ENCODE measurements at places on chromosomes 6 and 20. TPM values are rescaled to one million over a fixed set of nuclear protein-coding genes. Genes with fewer than 3 reads are reported as not detected.

Gene SDC4
- 57.5 TPM for total RNA-seq

Gene MYH7B
- 134 TPM for total RNA-seq

Gene KCNK5
- total RNA-seq, result 1.9 TPM

Gene UBE3D
- 4.1 TPM for total RNA-seq

Gene NMBR
- total RNA-seq, result not detected

Gene NNAT
- 1.1 TPM for total RNA-seq

Gene TNXB
- 182 TPM for total RNA-seq

Gene TBX18
- total RNA-seq, result 9.1 TPM

Gene UNC93A
- total RNA-seq, result not detected

Gene FUCA2
- 32.2 TPM for total RNA-seq

DNA sequence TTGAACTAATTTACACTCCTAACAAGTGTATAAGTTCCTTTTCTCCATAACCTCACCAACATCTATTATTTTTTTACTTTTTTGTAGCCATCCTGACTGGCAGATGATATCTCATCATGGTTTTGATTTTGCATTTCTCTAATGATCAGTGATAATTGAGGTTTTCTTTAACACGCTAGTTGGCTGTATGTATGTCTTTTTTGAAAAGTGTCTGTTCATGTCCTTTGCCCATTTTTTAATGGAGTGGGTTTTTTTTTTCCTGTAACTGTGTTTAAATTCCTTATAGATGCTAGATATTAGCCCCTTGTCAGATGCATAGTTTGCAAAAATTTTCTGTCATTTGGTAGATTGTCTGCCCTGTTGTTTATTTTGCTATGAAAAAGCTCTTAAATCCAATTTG, 39.6 kb upstream of the TRIM39 start:
- no peak for DNase-seq

DNA sequence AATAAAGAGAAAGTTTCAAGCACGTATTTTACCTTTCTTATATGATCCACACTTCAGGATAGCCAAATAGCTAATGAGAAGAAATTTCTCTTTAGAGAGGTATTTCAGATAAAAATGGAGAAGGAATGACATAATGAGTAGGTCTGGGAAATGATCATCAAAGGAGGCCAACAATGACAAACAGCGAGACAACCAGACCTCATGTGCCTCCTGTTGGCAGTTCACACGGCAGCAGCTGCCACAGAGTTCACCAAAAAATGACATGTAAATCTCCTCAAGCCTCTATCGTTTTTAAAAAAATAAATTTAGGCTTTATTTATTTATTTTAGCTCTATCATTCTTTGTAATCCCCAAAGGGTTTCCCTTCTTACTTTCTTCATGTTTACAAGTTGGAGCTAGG, 47.7 kb downstream of the SLC2A12 start:
- DNase-seq, result no peak

DNA sequence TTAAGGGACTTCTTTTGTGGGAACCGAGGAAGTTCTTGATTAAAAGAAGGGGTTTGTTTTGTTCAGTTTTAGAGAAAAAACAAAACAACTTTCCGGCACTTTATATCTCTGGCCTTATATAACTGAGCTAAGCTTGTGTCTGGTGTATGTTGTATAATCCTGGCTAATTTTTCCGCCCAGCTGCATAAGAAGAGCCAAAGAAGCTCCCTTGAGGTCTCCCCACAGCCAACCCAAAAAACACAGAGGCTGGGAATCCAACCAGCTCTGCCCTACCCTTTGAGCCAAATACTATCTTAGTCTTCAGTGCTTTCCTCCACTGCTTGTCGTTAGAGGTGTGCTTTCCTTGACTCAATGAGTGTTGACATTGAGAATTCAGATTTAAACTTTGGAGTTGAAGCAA, 45.5 kb upstream of the RNF146 start:
- DNase-seq, result no peak

DNA sequence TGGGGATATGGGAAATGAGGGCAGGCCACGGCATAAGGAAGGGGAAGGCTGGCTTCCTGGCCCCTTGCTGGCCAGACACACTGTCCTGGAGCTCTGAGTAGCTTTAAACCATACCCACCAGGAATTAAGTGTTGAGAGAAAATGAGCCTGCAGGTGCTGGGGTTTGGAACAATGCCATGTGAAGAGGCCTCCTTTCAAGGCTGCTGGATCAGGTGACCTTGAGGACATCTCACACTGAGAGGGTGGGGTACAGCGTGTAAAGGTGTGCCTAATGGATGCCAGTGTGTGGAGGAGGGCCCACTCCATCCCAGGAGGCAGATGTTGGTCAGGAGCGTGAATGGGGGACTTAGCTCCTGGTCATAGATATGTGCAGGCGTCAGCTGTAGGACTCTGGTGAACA, 74.8 kb upstream of the MLN start:
- DNase-seq, result no peak

- DNase-seq, result no peak
Measured at GRCh38 chr6:142300758-142301650, 803 bp upstream of the ADGRG6 start.

GRCh38 chr6:22643780-22644179, 74.4 kb downstream of the HDGFL1 start:
- no peak for DNase-seq

GRCh38 chr6:43853066-43853650, 83.1 kb downstream of the VEGFA start:
- DNase-seq, result no peak

- DNase-seq, result no peak
Measured at GRCh38 chr6:63510849-63511248, 61.4 kb upstream of the LOC128125822 start.

DNA sequence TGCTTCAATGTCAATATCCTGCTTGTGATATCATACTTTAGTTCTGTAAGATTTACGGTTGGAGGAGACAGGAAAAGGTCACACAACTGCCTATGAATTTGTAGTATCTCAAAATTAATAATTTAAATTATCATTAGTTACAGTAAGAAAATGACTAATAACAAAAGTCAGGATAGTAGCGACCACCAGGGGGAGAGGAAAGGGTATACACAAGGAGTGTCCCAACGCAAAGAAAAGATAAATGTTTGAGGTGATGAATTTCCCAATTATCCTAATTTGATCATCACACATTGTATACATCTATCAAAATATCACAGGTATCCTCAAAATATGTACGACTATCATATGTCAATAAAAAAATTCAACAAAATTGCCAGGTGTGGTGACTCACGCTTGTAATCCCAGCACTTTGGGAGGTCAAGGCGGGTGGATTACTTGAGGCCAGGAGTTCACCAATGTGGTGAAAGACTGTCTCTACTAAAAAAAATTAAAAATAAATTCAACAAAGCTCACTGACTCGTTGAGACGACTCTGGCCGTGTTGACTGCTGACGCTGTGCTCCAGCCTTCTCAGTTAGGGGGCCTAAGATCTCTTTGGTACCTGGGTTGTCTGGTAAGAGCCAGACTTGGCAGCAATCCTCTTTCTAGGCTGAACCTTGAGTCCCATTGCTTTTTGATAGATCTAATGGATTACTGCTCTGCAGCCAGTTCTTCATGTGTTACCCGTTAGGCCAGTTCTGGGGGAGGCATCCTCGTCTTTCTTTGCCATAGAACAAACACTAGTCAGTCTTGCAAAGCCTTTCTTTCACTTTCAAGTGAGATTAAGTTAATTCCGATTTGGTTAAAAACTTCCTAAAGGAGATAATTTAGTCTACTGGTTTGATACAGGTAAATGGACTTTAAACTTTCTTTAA, 9.0 kb upstream of the OVOL2 start:
- DNase-seq, result no peak

DNA sequence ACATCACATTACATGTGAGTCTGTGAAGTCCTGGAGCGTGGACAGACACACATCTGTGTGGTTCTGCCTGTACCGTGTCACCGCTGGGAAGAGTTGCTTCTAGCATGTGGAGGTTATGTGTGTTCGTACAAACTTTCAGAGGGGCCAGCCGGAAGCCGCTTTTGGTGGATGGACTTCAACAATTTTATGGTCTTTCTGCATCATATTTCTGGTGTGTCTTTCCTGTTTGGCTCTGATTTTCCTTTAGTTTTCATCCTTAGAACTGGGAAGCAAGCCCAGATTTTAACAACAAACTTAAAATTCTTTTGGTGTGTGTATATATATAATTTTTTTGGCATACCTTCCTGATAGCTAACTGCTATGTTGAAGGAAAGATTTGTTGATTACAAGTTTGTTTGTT, 71.2 kb downstream of the TIAM2 start:
- no peak for DNase-seq

DNA sequence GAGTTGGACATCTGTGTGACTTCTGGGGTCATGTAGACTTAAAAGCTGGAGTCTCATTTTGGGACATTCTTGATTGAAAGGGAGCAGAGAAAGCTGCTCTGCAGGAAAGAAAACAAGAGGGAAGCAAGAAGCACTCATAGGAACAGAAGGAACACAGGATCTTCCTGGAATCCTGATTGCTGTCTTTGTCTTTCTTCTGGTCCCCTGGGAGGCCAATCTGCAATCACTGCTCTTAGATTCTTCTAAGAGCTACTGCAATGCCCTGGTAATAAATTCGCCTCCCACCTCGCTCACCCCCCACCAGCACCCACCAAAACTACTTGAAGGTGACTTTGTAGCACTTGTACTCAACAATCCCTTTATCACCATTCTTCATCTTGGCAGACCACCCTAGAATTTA, 51.8 kb downstream of the SLC35B3 start:
- no peak for DNase-seq

DNA sequence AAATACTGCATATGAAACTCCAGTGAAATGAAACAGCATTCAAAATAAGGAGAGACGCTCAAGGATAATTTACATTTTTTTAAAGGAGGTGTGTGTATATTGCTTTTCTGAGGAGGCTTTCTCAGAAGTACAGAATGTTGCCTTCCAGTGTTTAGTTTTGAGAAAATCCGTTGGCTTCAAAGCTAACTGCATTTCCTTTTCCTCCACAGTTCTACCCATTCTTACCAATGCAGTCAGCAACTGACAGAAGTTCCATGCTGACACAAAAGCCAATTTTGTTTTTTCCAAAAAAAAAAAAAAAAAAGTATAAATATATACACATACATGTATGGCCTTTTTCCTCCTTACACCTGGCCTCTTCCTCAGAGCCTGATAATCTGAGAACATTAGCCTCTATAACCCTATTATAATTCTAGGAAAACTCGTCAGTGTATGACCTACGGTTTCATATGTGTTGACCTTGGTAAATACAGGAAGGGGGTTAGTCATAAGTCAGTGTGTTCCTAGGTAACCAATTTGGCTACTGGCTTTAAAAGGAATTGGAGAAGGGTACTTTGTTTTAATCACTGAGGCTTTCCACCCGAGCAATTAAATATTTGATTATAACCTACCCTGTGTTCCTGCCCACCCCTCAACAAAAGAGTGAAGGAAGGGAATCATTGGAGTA, 24.2 kb downstream of the MGME1 start:
- DNase-seq, result no peak

GRCh38 chr6:160789263-160790027, 87.4 kb downstream of the PLG start:
- no peak for DNase-seq

- DNase-seq, result no peak
Measured at GRCh38 chr6:137349856-137350830, 131.0 kb upstream of the IFNGR1 start.

DNA sequence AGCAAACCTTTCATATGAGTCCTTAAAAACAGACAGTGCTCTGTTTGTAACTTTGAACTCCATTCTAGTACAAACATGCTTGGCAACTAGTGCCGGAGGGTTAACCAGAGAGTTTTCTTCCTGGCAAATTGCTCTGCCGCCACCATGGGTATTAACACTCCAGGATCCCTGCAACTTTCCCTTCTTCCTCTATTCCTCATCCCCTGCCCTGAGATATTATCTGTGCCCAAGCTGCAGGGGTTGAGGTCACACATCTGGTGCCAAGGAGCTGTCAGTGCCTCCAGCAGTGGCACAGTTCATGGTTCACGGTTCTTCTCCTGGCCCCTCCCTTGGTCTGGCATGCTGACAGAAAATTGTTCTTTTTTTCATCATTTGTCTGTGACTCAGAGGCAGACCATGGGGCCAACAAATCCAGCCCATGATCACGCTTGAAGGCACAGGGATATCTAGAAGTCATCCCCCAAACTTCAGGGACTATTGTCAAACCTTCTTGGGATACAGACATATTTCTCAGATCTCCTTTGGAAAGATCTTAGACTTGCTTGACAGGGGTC, 77.5 kb downstream of the ATXN1 start:
- DNase-seq, result peak; percentile 65

GRCh38 chr20:23048283-23049200, 930 bp downstream of the THBD start:
- DNase-seq, result peak; percentile 66

DNA sequence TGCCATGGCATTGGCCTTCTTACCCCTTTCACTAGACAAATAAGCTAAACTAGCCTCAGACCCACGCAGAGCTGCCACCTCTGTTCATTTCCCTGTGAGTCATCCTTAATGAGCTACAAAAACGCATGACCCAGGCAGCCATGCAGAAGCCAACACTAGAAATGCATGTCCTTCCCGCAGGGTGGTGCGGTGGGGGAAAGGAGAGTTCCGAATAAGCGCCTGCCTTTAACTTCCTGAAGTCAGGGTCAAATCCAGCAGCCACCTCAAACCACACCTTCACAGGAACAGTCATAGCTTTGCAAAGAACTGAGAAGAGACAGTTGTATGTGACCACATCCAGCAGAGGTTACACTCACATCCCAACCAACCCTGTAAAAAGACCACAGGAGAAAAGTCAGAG, 40.4 kb downstream of the IRF4 start:
- DNase-seq, result no peak

DNA sequence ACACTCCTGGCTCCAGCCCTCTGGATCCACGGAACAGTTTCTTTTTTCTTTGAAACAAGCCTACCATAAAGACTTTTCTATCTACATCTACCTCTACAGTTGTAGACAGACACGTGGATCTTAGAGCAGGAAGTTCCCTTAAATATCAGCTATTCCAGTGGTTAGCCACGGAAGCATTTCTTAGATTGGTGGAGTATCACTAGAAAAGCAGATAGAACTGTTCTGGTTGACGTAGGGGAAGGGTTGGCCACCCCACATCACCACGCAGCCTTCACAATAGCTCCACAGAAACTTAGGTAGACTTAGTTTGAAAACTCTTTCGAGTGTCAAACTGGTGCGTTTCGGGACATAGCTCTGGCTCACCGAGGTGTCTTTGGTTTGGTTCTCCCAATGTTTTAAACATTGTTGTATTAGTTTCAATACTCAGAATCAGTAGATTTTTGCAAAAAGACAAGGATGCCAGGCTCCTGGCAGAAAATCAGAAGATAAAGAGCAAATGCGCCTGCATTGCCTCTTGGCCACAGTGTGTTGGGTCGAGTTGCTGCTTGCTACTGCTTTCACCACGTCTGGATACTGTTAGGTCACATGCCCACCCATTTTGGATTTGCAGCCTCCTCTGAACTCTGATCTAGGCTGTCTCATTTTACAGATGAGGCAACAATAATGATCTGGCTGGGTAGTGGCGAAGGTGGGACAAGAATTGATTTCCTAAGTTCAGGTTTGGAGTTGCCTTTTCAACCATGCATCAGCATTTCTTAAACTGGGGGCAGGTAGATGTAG, 71.5 kb upstream of the DTNBP1 start:
- DNase-seq, result no peak

GRCh38 chr20:11522366-11522741, 395.3 kb upstream of the BTBD3 start:
- no peak for DNase-seq

GRCh38 chr20:17654649-17655285, 27.3 kb downstream of the RRBP1 start:
- peak; percentile 86 for DNase-seq

Measured in right cardiac atrium (tissue), 5 donors.